ENCODE measurements at places on chromosomes 5 and 9.

- H3K27me3 ChIP-seq, result no peaks in the 10 kb centered on the region
- H3K27ac ChIP-seq, result no peak overlapping the region
- DNase-seq, result no peak
- no peaks in the 10 kb centered on the region for H3K36me3 ChIP-seq
- no peak overlapping the region for H3K4me3 ChIP-seq
These were observed 296.6 kb upstream of the RASA1 start for GRCh38 chr5:86971034-86971571.

DNA sequence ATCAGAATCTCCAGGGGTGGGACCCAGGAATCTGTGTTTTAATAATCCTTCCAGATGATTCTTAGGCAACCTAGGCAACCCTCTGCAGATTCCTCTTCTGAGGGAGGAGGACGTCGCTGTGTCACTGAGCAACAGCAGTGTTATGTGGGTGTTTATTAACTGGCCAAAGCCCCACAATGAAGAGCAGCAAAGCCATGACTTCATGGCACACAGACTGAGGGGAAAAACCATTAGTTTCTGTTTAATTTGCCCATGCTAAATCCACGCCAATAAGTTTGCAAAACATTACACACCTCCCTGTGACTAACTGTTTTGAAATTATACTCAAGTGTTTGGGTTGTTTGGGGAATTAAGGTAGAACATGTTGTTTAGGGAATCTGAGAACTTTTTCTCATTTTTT lies 83.7 kb upstream of the TMED7 start:
- no peak overlapping the region for H3K4me3 ChIP-seq
- no peak for DNase-seq
- H3K27me3 ChIP-seq, result no peaks in the 10 kb centered on the region
- H3K27ac ChIP-seq, result no peak overlapping the region
- H3K36me3 ChIP-seq, result no peaks in the 10 kb centered on the region

GRCh38 chr5:172010278-172010677 lies 3.8 kb upstream of the FBXW11 start:
- DNase-seq, result no peak
- H3K4me1 ChIP-seq, result peaks cover 14% of the 10 kb centered on the region
- peak overlapping the region; percentile 57 for H3K4me3 ChIP-seq
- no peaks in the 10 kb centered on the region for H3K36me3 ChIP-seq
- no peak overlapping the region for H3K27ac ChIP-seq

GRCh38 chr5:38734353-38734752 lies 111.5 kb upstream of the OSMR start:
- no peaks in the 10 kb centered on the region for H3K27me3 ChIP-seq
- no peaks in the 10 kb centered on the region for H3K36me3 ChIP-seq
- peak; percentile 83 for DNase-seq
- no peaks in the 10 kb centered on the region for H3K4me1 ChIP-seq
- no peak overlapping the region for H3K4me3 ChIP-seq

GRCh38 chr5:37037840-37038239 lies 161.3 kb downstream of the NIPBL start:
- no peaks in the 10 kb centered on the region for H3K27me3 ChIP-seq
- no peak overlapping the region for H3K27ac ChIP-seq
- peaks cover 33% of the 10 kb centered on the region for H3K36me3 ChIP-seq
- no peak overlapping the region for H3K4me3 ChIP-seq
- no peak for DNase-seq

GRCh38 chr9:98367371-98367900 lies 112.0 kb upstream of the TBC1D2 start:
- H3K27ac ChIP-seq, result no peak overlapping the region
- H3K36me3 ChIP-seq, result no peaks in the 10 kb centered on the region
- no peaks in the 10 kb centered on the region for H3K27me3 ChIP-seq
- no peak for DNase-seq

GRCh38 chr9:80076162-80076561 lies 504.4 kb downstream of the TLE4 start:
- peaks cover 13% of the 10 kb centered on the region for H3K27me3 ChIP-seq
- no peak overlapping the region for H3K27ac ChIP-seq
- DNase-seq, result no peak
- no peaks in the 10 kb centered on the region for H3K4me1 ChIP-seq
- H3K4me3 ChIP-seq, result no peak overlapping the region
- no peaks in the 10 kb centered on the region for H3K36me3 ChIP-seq

- peaks cover 16% of the 10 kb centered on the region for H3K4me1 ChIP-seq
- H3K4me3 ChIP-seq, result no peak overlapping the region
- peaks cover 5% of the 10 kb centered on the region for H3K27me3 ChIP-seq
- H3K36me3 ChIP-seq, result peaks cover 53% of the 10 kb centered on the region
- no peak for DNase-seq
These were observed 40.5 kb downstream of the GPR21 start for GRCh38 chr9:123073991-123074422.

DNA sequence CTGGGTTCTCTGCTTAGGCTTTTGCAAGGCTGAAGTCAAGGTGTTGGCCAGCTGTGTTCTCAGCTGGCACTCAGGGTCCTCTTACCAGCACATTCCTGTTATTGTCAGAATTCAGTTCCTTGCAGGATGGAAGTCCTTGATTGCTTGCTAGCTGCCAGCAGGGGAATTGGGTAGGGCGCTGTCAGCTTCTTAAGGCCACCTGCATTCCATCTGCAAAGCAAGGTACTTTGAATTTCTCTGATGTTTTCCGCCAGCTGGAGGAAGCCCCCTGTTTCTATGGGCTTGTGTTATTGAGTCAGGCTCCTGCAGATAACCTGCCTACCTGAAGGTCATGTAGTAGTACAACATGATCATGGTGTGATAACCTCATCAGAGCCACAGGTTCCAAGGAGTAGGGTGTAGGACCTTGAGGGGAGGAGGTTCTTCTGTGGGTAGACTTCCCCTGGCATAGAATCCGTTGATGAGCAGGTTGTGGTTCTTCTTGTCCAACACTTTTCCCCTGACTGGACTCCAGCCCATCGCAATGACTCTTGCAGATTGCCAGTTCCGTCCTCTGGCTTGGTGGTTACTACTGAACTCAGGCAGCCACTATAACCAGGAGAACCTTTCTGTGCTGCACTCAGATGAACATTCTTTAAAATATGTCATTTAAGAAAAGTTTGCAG lies 6.8 kb downstream of the TENT4A start:
- H3K27ac ChIP-seq, result no peak overlapping the region
- no peak for DNase-seq
- H3K36me3 ChIP-seq, result peaks cover 25% of the 10 kb centered on the region
- no peak overlapping the region for H3K4me3 ChIP-seq
- H3K27me3 ChIP-seq, result no peaks in the 10 kb centered on the region

- DNase-seq, result no peak
- H3K36me3 ChIP-seq, result no peaks in the 10 kb centered on the region
- no peaks in the 10 kb centered on the region for H3K27me3 ChIP-seq
- no peak overlapping the region for H3K27ac ChIP-seq
- H3K4me3 ChIP-seq, result no peak overlapping the region
These were observed 142.5 kb downstream of the CDH12 start for GRCh38 chr5:22710660-22711059.

GRCh38 chr5:145158730-145159129 lies 676.4 kb downstream of the PRELID2 start:
- H3K4me3 ChIP-seq, result no peak overlapping the region
- no peaks in the 10 kb centered on the region for H3K27me3 ChIP-seq
- no peak for DNase-seq

DNA sequence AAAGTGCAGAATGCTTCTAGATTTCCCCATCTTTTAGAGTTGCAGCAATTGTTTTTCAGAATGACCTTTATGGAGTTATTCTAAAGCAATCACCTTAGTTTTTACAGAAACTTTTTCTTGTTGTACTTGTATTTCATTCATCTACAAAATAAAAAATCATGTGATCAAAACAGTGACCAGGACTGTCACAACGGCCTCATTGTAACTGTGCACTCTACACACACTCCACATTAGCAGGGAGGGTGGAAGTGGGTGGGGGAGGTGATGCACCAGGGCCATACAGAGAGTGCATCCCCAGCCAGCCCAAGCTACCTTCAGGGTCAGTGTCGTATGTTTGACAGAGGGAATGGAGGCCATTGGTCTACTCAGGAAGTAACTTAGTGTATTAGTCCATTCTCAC lies 26.9 kb downstream of the EGFLAM start:
- H3K4me1 ChIP-seq, result peaks cover 17% of the 10 kb centered on the region
- no peaks in the 10 kb centered on the region for H3K27me3 ChIP-seq
- H3K27ac ChIP-seq, result no peak overlapping the region
- H3K36me3 ChIP-seq, result peaks cover 60% of the 10 kb centered on the region
- no peak for DNase-seq
- no peak overlapping the region for H3K4me3 ChIP-seq

DNA sequence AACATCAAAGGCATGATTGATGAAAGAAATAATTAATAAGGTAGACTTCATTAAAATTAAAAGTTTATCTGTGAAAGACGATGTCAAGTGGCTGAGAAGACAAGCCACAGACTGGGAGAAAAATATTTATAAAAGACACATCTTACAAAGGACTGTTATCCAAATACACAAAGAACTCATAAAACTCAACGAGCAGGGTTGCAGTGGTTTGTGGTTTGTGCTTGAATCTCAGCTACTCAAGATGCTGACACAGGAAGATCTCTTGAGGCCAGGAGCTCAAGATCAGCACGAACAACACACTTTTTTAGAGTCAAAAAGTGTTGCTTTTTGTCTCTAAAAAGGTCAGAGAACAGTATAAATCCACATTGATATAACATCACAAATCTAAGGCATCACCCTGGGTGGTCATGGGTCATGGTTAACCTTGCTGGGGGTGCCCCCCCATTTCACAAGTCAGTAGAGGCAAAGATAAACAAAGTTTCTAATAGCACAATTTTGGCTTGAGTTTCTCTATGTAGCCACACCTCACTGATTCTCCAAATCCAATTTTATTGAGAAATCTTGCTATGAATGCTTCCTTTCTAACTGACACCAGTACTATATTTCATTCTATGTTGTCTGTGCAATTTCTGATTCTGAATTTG lies 342.9 kb upstream of the RPS23 start:
- no peak for DNase-seq
- no peaks in the 10 kb centered on the region for H3K27me3 ChIP-seq
- H3K27ac ChIP-seq, result no peak overlapping the region
- H3K36me3 ChIP-seq, result no peaks in the 10 kb centered on the region
- no peak overlapping the region for H3K4me3 ChIP-seq

DNA sequence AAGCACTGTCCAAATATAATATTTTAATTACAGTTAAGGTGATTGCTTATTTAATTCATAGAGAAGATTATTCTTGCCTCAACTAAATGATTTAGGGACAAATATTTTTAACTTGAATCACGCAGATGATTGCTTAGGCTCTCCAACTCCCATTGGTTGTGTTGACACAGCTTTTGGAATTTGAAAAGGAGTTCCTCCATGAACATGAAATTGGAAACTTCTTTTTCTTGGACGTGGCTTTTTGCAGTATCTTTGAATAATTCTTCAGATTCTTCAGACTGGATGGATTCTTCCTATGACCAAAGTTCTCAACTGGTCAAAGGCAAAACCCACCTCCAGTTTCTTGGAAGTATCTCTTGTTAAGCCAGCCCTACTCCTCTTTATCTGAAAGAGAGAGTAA lies 456.4 kb upstream of the KLF4 start:
- DNase-seq, result no peak
- H3K36me3 ChIP-seq, result no peaks in the 10 kb centered on the region
- no peaks in the 10 kb centered on the region for H3K4me1 ChIP-seq
- peaks cover 30% of the 10 kb centered on the region for H3K27me3 ChIP-seq
- no peak overlapping the region for H3K4me3 ChIP-seq

- H3K27ac ChIP-seq, result no peak overlapping the region
- H3K4me1 ChIP-seq, result peaks cover 11% of the 10 kb centered on the region
- DNase-seq, result no peak
These were observed 37.8 kb downstream of the RALGPS1 start for GRCh38 chr9:126952205-126952977.

DNA sequence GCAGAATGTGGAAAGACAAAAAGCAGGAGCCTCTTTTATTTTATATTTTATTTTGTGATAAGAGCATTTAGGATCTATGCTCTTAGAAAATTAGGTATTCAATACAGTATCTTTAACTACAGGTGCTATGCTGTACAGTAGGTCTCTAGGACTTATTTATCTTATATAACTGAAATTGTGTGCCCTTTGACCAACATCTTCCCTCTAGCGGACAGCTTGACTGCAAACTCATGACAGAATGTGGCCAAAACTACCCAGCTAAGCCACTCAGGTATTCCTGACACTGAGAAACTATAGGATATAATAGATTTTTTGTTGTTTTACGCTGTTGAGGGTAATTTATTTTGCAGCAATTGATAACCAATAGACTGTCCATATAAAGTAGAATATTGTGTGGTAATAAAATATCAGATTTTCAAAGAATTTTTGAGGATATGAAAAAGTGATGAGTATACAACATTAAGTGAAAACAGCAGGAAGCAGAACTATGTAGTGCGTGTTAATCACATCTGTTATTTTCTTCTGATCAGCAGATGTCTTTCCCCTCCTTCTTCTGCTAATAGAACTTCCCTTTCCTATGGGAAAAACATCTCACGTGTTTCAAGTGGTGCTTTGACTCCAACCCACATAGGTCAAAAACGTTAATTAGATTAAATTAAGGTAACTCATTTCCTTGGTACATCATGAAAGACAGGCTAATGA lies 69.9 kb upstream of the SELENOP start:
- no peaks in the 10 kb centered on the region for H3K27me3 ChIP-seq
- no peak overlapping the region for H3K4me3 ChIP-seq
- no peak overlapping the region for H3K27ac ChIP-seq
- no peak for DNase-seq

DNA sequence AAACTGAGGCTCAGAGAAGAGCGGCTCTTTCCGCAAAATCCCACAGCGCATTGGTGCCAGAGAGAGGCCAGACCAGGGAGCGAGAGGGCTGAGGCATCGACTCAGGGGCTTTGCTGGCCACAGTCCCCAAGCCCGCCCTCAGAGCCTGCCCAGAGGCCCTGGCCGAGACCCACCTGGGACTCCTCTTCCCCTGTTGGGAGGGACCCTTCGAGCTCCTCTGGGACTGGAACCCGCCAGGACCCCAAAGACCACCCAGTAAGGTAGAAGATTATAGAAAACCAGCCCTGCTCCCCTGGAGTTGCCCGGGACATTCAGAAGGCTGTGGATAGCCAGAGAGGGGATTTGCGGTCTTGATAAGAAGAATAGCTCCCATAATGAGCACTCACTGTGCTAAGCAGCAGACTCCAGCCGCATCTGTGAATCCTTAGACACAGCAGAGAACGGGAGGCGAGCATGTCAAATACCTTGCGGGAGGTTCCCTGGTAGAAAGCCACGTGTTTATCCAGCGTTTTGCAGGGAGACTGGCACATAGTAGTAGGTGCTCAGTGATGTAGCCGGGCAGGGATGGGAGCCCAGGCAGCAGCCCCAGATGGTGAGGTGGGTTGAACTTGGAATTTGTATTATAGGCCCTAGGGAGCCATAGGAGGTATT lies 651 bp upstream of the AK1 start:
- peak; percentile 64 for DNase-seq
- no peaks in the 10 kb centered on the region for H3K27me3 ChIP-seq
- peaks cover 8% of the 10 kb centered on the region for H3K4me1 ChIP-seq
- H3K4me3 ChIP-seq, result peak overlapping the region; percentile 81
- no peaks in the 10 kb centered on the region for H3K36me3 ChIP-seq

Measured in endodermal cell (in vitro differentiated cells).